Activated T-cell treated with anti-CD3 and anti-CD28 coated beads, Interleukin-2, amount 50 U/mL, for 1 hour (primary cell): ENCODE measurements at places on chromosomes 11 and 22.

- no peak for DNase-seq
Observed at GRCh38 chr11:63920126-63920938, 3.4 kb upstream of the RCOR2 start.

DNA sequence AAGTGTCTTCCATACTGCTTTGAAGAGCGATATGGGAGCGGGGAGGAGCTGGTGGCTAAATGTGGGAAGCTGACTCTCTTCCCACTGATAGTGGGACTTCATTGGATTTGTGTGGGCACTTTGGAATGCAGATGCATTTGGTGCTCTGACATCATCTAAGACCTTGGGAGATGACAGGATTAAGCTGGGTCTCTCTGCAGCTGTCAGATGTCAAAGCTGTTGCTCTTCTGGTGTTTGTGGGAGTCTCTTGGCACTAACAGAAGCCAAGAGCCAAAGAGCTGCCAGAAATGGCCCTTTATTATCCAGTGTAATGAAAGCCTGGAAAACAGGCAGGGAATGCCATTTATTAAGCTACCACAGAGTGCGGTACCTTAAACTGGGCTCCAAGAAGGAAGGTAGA is 20.6 kb downstream of the GRAMD1B start:
- DNase-seq = no peak

DNA sequence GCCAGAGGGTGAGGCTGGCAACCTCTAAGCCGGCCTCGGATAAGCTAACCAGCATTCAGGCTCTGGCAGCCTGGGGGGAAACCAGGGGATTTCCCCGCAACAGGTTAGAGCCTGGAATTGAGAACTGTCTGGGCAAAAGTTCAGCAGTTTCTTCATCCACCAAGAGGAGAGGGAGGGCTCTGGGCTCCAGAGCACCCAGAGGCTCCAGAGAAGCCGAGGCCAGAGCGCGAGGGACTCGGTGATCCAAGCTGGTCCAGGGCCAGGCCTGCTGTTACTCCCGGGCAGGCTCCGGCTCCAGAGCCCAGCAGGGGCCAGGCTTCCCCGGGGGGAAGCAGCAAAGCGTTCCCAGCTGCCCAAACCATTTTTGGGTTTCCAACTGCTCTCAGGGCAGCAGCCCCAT is 13.3 kb upstream of the SH3BP1 start:
- no peak for DNase-seq

DNA sequence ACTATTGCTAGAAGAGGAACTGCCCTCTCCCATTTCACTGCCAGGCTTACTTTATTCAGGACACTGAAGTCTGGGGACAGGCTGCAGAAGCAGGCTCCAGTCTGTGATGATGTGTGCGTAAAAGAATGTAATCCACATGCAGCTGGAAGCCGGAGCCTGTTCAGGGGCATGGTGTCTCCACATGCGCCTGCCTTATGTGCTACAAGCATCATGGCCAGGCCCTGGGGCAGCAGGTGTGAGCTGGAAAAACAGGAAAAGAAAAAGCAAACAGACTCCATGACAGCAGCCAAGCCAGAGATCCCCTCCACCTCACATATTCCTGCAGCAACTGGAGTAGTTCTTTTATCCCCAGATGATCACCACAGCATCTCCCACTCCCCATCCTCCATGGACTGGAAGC is 33.4 kb downstream of the ARFGAP2 start:
- no peak for DNase-seq

DNA sequence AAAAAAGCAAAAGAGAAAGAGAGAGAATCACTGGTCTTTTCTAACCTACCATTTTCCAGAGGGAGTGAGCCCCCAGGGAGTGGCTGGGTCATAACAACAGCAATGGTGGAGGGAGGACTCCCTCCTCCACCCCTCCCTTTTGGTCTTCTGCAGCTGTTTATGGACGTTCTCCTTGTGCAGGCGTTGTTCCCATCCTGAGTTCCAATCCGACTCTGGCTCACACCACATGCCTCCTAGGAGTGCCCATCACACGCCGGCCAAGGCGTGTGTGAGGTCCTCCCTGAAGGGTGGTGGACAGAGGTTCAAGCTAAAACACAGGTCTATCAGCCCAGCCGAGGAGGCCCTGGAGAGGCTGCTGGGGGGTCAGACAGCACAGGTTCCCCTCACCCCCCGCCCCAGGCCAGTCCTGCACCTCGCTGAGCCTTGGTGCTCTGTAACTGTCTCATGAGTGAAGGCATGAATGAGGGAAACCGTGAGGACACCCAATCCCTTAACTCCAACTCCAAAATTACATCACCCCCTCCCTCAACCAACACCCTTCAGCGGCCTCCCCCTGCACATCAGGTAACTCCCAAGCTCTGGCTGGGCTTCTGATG is 29.4 kb downstream of the IFT27 start:
- no peak for DNase-seq

GRCh38 chr11:70111269-70112016 is 33.3 kb downstream of the ANO1 start:
- no peak for DNase-seq

GRCh38 chr11:8243458-8243857 is 20.2 kb downstream of the LMO1 start:
- no peak for DNase-seq

DNA sequence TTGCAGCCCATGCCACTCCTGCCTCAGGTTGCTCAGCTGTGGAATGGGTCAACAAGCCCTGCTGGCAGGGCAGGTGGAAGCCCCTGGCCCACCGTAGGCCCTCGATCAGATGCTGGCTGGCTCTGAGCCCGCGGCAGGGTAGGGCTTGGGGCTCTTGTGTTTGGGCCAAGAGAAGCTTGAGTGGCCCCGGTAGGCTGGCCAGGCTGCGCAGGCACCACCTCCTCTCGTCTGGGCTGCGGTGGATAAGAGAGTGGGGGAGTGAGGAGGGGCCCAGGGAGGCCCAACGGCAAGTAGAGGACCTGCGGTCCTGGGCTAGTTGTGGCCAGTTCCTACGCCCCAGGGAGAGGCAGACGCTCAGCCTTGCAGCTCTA is 115.2 kb downstream of the CEP164 start:
- DNase-seq = no peak

DNA sequence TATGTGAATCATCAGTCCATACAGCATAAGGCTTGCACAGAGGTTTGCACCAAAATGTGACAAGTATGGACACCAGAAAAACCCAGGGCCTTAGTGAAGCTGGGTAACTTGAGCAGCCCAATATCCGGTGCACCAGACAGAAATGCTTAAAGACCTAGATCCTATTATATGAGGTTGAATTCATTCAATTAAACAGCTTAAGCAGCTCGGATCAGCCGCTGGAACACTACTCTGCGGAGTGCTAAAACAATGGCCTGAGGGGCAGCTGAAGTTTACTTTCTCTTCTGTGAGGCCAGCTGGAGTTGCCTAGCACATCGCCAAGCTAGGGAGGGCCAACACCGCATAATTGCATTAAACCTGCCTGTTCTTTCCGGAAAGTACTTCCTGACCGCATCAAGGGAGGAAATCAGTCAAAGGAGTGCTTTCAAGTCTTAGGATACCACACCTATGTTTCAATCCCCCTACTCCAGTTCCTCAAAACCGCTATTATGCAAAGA is 17.0 kb upstream of the FAM181B start:
- DNase-seq = no peak

DNA sequence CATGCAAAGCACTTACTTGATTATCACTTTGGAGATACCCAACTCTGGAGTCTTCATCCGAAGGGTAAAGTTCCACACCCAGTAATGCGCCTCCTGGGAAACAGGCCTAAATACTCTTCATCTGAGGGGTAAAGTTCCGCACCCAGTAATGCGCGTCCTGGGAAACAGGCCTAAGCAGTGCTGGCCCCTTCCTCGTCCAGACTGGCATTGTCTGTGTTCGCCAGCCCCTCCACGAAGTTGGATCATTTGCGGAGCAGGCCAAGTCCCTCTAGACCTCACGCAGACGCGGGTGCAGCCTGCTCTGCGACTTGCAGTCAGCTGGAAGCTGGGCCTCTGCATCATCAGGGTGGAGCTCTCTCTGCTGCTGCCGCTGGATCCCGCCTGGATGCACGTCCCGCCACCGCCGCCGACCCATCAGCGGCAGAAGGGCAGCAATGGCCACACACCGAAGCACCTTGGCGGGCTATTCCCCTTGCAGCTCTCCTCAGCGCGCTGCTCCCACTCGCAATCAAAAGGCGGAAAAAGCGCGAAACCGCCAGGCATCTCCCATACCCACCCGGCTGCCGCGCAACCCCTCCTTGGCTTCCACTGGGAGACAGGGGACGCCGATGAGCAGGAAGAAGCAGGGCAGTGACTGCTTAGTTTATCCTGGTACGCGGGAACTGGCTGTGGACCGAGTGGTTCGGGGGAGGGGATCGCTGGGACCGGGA is 34.1 kb upstream of the GLYATL1 start:
- DNase-seq = no peak

DNA sequence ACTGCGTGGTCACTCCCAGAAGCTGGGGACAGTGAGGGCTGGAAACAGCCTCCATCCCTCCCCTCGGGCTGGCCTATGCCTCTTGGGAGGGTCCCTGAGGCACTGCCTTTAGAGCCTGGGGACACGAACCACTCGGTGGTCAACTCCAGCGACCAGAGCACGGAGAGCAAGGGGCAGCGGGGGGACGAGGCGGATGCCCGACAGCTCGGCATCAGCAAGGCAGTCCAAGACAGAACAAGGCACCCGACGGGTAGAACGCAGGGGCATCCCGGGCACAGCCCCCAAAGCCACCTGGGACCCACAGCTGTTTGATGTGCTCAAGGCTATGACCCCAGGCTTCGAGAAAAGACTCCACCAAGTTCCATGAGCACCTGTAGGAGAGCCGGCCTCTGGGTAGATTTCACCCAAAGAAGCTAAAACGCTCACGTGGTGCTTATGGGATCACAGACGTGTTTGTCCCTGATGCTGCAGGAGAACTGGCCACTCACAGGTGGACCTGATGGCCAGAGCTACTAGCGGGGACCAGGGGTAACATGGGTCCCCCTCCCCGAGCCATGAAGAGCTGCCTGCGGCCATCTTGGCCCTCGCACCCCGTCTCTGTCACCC is 510 bp upstream of the LSP1 start:
- no peak for DNase-seq

DNA sequence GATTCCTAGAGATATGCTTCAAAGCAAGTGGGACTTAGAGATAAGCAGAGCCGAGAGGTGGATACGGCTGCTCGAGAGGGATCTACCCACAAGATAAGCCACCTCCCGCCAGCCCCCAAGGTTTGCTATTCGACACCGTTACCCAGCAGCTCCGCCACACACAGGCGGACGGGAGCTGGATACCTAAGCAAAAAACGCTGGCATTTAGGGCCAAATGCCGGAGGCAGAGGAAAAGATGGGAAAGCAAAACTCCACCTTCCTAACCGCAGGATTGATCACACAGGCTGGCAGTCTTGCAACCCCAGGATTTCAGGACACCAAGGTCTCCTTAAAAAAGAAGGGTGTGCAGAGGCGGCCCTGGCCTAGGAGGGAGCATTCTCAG is 709 bp downstream of the FTH1 start:
- no peak for DNase-seq

- DNase-seq = no peak
Observed at GRCh38 chr11:70734379-70734778, 336.1 kb downstream of the CTTN start.

- no peak for DNase-seq
Observed at GRCh38 chr22:20240447-20240764, 27.7 kb downstream of the RTN4R start.

DNA sequence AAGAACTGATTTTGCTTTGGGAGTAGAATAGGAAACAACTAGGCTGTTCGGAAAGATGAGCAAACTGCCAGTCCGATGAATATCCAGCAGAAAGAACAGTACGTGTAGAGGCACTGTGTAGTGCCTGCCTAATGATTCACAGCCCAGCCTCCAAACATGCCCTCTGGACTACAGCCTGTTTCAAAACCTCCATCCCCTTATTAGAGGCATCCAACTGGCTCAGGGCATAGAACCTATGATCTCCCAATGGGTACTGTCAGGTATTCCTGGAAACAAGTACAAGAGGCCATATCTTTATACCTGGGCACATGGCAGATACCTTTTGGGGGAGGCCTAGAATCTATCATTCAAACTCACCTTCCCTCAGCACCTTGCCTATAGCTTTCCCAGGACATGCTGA is 4.9 kb downstream of the RRP8 start:
- no peak for DNase-seq

GRCh38 chr22:44848791-44849420 is 96.5 kb downstream of the ARHGAP8 start:
- DNase-seq = no peak

GRCh38 chr11:28476049-28476448 is 367.9 kb downstream of the METTL15 start:
- no peak for DNase-seq

GRCh38 chr11:69232821-69233743 is 60.9 kb upstream of the MYEOV start:
- DNase-seq = no peak

DNA sequence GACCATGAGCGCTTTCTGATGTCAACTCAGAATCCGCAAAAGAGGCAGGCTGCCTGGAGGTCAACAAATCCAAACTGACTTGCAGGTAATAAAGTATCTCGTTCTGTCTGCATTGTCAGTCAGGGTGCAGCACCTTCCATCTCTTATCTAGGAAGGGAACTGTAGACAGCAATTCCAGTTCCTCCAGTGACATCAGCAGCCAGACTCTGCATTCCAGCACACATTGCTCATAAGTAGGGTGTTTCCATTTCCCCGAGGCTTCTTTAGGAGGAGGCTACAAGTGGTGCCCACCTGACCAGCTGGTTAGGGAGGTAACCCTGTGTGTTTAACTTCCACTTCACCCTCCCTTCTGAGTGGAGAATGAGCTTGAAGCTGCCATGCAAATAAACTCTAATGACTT is 53.3 kb downstream of the NTM start:
- DNase-seq = no peak

DNA sequence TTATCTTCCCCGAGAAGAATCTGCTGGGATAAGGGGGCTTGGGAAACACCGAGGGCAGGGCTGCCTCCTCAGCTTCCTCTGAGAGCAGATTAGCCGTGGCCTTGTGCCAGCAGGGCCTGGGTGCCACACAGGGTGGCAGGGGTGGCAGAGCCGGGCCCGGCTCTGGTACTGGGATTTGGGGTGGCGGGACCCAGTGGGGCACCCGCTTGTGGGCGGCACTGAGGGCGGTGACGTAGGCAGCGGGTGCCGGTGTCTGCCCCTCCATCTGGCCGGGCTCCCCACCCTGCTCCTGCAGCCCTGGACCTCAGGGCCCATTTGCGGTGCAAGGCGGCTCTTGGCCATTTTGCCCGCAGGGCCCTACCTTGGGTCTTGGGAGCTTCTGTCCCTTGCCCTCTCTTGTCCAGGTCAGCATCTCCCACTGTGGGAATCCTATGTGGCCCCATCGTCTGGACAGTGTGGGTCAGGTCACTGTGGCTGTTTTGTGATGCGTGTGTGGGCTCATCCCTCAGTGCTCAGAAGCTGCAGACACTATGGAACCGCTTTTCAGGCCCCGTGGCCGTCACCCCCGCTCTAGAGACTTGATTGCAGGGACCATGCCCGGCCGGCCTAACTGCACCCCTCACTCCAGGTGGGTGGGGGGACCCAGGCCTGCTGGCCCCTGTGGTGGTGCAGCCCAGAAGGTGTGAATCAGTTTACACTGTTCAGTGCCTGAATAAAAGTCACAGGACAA is 29.7 kb upstream of the KRTAP5-6 start:
- DNase-seq = no peak
